ENCODE measurements at places on chromosomes 16 and 17.

GRCh38 chr16:11611871-11612664 lies 25.3 kb upstream of the LITAF start:
- DNase-seq, result no peak

GRCh38 chr16:30121741-30122571 lies 1.1 kb downstream of the MAPK3 start:
- no peak for DNase-seq

DNA sequence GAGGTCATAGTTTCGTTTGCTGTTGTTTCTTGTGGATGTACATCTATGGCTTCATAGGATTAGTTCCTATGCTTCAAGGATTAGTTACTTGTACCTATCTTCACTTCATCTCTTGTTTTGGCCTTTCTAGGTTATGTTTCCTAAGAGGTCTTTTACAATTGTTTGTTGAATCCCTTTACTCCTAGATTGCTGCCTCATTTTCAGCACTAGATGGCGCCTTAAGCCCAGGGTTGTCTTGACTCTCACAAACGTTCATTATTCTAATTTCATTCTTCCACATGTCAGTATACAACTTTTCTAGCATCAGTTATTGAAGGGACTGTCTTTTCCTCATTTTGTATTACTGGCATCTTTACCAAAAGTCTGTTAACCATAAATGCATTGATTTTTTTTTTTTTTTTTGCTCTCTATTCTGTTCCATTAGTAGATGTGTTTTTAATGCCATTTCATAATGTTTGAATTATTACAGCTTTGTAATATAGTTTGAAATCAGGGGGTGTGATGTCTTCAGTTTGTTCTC lies 45.0 kb upstream of the NACA2 start:
- DNase-seq, result peak; percentile 61

- no peak for DNase-seq
Measured at GRCh38 chr17:5780476-5780875, 196.2 kb upstream of the NLRP1 start.

DNA sequence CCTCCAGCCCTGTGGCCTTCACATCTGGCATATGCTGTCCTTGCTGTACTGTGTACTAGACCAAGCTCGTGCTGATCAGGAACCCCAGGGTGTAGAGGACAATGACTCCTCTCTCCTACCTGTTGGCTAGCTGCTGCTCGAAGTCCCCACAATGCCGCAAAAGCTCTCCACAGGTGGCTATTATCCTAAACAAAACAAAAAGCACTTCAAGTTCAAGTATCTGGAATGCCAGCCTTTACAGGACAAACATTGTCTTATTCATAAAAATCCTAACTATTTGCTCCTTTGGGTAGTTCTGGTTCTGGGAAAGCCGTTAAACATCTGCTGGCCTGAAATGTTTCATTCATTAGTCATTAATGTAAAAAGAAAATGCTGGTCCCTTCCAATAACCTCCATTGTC lies 42.8 kb downstream of the COG7 start:
- DNase-seq, result no peak

DNA sequence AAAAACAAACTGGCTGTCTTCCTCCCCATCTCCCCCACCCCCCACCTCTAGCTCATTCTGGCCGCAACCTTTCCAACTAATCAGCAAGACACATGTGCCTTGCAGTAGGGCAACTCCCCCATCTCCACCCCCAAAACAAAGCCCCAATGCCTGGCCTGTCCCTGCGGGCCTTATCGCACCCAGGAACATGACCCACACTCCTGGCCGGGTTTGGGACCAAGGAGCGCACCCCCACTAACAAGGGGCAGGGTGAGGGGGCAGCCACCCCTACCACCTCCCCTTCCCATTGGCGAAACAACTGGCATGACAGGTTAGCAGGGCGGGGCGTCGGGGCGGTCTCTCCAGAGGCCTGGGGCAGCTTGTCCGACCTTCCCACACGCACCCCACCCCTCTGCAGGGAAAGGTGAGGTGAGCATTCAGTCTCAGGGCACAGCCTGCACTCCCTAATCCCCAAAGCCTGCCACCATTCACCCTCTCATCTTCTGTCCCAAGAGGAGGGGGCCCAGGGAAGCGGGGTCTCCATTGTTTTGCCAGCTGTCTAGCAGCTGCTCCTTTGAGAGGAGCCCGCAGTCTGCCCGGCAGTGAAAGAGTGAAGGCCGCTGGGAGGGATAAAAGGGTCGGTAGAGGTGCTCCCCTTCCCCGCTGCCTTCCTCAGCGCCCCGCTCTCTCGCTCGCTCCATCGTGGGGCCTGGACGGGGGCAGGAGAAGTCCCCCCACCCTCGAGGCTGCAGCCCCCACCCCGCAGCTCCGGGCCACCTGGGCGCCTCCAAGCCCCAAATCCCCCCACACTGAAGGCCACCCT lies 765 bp downstream of the MYO18A start:
- no peak for DNase-seq

- DNase-seq, result no peak
Measured at GRCh38 chr17:67488161-67488560, 111.1 kb downstream of the PITPNC1 start.

GRCh38 chr16:22353933-22354541 lies 20.4 kb downstream of the CDR2 start:
- DNase-seq, result no peak

- DNase-seq, result no peak
Measured at GRCh38 chr17:72405662-72406230, 284.9 kb downstream of the SOX9 start.

GRCh38 chr16:79297805-79298204 lies 302.7 kb downstream of the MAF start:
- DNase-seq, result no peak

GRCh38 chr16:7638306-7638705 lies 305.7 kb downstream of the RBFOX1 start:
- DNase-seq, result no peak

DNA sequence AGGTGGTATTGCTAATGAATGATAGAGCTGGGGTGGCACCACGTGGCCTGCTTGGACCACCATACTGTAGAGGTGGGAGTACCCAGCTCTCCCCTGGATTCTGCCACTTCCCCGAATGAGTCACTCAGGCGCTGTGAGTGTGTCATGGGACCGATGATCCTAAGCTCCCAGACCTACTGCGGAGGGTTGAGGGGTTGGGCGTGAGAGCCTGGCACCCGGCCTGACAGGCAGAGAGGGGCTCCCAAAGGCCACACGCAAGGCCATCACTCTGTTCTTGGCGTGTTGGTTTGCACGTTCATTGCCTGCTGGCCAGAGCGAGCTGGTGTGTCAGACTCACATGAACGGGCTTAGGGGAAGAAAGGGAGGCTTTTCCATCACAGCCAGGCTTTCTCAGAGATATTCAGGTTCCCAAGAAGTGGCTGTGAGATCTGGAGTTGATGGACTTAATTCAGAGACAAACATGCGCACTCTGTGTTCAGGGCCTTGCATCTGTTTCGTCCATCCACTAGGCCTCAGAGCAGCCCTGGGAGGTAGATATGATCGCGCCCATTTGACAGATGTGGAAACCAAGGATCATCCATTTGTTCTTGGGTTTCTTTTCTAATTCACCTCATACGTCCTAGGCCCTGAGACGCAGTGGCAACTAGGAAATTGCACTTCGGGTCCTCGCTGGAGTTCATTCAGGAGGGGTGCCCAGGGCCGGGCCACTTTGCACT lies 41.4 kb downstream of the CMIP start:
- DNase-seq, result no peak

DNA sequence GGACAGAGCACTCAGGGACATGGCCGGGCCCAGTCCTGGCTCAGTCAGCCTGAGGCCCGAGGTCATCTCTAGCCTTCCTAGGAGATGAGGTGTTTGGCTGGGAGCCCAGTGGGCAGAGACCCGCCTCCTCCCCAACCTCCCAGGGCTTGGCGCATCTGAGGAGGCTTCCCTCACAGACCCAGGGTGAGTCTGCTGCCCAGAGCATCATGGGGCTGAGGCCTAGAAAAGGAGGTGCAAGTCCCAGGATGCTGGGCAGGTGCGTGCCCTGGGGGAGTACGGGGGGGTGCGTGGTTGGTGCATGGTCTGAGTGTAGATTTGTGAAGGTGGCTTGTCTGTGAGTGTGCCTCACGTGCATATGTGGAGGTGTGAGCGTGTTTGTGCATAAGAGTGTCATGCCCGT lies 4.7 kb downstream of the PDE6G start:
- no peak for DNase-seq

DNA sequence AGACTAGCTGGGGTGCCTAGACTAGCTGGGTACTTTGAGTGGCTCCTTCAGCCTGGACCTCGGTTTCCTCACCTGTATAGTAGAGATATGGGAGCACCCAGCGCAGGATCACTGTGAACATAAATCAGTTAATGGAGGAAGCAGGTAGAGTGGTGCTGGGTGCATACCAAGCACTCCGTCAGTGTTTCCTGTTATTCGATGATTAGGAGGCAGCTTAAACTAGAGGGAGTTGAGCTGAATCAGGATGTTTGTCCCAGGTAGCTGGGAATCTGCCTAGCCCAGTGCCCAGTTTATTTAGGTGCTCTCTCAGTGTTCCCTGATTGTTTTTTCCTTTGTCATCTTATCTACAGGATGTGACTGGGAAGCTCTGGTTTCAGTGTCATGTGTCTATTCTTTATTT lies 8.4 kb upstream of the TMEM235 start:
- no peak for DNase-seq

DNA sequence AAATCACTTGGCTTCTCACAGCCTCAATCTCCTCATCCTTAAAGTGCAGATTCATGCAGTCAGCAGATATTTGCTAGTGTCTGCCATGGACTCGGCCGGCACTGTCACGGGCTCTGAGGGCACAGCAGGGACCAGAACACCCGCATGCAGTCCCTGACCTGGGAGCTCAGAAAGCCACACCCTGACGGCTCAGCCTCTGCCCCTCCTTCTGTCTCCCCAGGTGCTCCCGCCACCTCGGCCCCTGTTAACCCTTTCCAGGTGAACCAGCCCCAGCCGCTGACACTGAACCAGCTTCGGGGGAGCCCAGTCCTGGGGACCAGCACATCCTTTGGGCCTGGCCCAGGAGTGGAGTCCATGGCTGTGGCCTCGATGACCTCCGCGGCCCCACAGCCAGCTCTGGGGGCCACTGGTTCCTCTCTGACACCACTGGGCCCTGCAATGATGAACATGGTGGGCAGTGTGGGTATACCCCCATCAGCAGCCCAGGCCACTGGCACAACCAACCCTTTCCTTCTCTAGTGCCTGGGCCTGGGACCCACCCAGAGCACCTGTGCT lies 28.7 kb downstream of the B9D1 start:
- no peak for DNase-seq

GRCh38 chr16:83068686-83069085 lies 441.9 kb downstream of the CDH13 start:
- DNase-seq, result no peak

DNA sequence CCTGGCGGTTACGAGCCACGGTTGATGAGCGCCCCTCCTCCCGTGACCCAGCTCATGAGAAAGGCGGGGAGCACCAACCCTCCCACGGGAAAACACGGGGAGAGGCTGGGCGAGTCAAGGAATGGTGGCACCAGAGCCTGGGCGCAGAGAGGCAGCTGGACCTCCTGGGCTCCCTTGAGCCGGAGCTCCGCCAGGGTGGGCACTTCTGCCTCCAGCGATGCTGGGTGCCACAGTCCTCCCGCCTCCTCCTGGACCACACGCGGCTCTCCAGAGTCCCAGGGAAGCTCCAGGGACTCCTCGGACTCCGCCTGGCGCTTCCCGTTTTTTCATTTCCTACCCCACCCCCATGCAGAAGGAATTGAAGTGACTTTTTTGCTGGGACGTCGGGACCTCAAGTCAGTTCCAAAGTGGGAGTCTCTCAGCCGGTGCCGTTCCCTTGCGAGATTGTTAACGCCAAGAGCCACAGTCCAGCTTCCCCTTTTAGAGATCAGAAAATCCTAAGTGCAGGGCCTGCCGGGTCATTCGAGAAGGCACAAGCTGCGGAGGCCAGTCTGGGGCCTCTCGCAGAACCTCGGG lies 6.6 kb upstream of the CBX8 start:
- no peak for DNase-seq

DNA sequence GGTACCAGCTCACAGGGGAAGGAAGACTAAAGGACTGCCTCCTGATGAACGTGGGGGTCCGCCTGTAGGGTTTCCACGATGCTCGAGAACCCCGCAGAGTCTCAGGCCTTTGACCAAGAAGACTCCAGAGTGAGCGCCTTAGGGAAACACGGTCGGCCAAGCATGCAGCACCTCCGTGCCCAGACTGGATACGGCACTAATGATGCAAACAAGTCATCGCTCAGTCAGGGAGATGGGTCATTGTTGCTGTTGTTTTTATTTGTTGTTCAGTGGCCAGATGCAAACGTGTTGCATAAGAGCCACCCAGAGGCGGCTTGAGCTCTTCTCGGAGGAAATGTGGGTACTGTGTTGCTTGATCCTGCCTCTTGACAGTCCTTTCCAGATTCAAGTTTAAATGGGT lies 19.3 kb upstream of the RBFOX3 start:
- DNase-seq, result no peak

DNA sequence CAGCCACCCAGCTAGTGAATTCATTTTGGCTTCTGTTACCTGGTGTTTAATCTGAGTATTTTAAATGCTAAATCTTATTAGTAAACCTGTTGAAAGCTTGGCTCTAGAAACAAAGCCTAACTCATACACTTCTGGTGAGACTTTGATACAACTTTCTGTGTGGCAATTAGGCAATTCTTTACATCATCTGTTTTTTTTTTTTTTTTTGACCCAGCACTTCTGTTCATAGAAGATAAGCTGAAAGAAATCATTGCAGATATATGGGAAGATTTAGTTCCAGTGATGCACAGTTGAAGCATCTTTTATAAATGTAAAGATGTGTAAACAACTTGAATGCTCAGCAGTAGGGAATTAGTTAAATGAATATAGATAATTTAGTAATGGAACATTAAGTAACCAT lies 21.7 kb upstream of the ABCC11 start:
- no peak for DNase-seq

GRCh38 chr17:59811209-59811608 lies 81.5 kb downstream of the TUBD1 start:
- DNase-seq, result no peak

DNA sequence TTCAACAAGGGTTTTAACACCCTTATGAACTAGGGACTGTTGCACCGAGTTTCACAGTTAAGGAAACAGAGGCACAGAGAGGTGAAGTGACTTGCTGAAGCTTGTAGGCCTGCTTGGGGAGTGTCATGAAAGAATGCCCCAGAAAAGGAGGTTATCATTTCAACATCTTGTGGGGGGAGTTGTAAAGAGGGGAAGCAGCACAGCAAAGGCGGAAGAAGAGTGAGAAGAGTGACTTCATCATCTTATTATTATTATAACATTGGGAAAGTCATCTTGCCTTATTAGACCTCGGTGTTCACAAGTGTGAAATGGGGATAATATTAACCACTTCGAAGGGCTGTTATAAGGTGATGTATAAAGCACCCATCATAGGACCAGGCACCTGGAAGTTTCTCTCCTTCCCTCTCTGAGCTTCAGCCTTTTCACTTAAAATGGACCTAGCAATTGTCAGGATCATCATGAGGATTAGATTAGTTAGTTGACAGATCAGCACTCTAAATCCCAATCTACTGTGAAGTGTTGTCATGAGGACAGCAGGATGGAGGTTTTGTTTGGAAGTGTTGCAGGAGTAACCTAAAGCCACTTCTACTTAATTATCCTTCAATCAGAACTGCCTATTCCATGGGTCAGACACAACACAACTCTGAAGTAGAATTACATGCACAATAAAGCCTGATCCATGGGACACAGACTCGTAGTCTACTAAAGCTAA lies 2.3 kb downstream of the CCL4 start:
- peak; percentile 36 for DNase-seq

Measured in CD4-positive, alpha-beta T cell treated with Interleukin-2 at 100 ng/mL for 4 hours (primary cell).